ENCODE measurements at places on chromosomes 2 and 18. TPM values are rescaled to one million over a fixed set of nuclear protein-coding genes. Genes with fewer than 3 reads are reported as not detected.

ICOS gene
- total RNA-seq: not detected

UGT1A8 gene
- not detected for total RNA-seq

ESPNL gene
- total RNA-seq: 0.40 TPM

LRRTM1 gene
- total RNA-seq: not detected

SPHKAP gene
- total RNA-seq: 0.19 TPM

PTH2R gene
- not detected for total RNA-seq

ANKRD62 gene
- total RNA-seq: not detected

IL1R1 gene
- total RNA-seq: 49.0 TPM

CRYBA2 gene
- not detected for total RNA-seq

INPP5D gene
- 0.56 TPM for total RNA-seq

Data from aortic smooth muscle cell (primary cell).